Activated CD4-positive, alpha-beta T cell treated with anti-CD3 and anti-CD28 coated beads, Interleukin-2, amount 50 U/mL, for 4 hours (primary cell): ENCODE measurements at places on chromosomes 13 and 19.

- DNase-seq = peak; percentile 68
These were observed 65.4 kb downstream of the RUBCNL start for GRCh38 chr13:46321494-46322225.

DNA sequence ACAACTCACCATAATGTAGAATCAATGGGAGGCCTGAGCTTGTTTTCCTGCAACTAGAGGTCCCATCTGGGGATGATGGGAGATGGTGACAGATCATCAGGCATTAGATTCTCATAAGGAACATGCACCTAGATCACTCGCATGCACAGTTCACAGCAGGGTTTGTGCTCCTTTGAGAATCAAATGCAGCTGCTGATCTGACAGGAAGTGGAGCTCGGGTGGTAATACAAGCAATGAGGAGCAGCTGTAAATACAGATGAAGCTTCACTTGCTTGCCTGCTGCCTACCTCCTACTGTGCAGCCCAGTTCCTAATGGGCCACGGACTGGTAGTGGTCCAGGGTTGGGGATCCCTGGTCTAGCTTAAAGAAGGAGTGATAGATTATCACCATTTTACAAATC, 33.0 kb downstream of the KPNA3 start:
- no peak for DNase-seq

GRCh38 chr13:46668302-46668720, 115.3 kb downstream of the LRCH1 start:
- DNase-seq = no peak

DNA sequence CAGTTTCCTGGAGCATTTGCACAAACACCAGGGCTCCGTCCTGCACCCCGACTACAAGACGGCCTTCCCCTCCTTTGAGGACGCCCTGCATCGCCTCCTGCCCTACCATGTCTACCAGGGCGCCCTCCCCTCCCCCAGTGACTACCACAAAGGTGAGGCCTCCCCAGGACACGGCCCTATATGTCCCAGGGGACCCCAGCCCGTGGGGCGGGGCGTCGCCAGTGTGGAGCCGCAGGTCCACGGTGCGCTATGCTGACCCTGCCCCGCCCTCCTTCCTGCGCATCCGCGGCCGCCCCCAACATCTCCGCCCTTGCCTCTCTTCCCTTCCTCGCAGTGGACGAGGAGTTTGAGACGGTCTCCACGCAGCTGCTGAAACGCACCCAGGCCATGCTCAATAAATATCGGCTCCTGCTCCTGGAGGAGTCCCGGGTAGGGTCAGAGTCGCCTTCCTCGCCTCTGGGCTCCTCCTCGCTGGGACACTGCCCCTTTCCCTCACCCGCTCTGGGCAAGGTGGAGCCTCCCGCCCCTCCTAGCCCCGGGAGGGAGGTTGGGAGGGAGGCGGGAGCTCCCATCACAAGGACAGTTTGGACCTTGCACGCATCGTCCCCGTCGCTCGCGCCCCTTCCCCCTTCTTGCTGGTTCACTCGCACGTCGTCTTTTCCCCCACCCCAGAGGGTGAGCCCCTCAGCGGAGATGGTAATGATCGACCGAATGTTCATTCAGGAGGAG, 14.4 kb upstream of the EHD2 start:
- no peak for DNase-seq

GRCh38 chr19:8331263-8331845, 10.1 kb downstream of the RPS28 start:
- no peak for DNase-seq

GRCh38 chr13:111396457-111396856, 76.0 kb downstream of the TEX29 start:
- DNase-seq = no peak

DNA sequence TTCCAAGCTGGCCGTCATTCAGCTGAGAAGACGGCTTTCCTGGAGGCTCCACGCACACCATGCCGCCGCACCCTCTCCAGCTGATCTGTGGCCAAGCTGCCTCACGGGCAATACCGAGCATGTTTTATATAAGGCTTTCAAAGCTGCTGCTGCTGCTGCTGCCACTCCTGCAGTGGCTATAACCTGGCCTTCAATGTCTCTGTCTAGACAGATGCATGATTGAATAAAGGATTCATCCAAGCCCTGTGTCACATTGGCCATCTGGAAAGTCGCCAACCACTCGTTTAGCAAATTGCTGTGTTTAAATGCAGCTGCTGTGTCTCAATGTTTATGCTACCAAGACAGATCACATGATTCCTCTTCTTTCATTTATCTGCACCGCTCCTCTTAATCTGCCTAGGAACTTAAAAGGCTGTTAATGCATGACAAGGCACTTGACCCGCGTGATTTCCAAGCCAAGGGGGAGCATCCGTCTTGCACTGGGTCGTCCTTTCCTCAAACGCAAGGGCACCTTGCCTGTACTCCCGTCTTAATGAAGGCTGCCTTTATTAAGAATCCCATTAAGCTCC, 114.3 kb downstream of the TEX26 start:
- DNase-seq = no peak

GRCh38 chr19:16518483-16519229, 22.5 kb downstream of the C19orf44 start:
- no peak for DNase-seq

- DNase-seq = no peak
These were observed 45.8 kb downstream of the TNFSF13B start for GRCh38 chr13:108315273-108315672.

GRCh38 chr19:2266183-2266993, 10.2 kb upstream of the JSRP1 start:
- no peak for DNase-seq

- DNase-seq = no peak
These were observed 12.2 kb upstream of the KCTD15 start for GRCh38 chr19:33784432-33784831.

DNA sequence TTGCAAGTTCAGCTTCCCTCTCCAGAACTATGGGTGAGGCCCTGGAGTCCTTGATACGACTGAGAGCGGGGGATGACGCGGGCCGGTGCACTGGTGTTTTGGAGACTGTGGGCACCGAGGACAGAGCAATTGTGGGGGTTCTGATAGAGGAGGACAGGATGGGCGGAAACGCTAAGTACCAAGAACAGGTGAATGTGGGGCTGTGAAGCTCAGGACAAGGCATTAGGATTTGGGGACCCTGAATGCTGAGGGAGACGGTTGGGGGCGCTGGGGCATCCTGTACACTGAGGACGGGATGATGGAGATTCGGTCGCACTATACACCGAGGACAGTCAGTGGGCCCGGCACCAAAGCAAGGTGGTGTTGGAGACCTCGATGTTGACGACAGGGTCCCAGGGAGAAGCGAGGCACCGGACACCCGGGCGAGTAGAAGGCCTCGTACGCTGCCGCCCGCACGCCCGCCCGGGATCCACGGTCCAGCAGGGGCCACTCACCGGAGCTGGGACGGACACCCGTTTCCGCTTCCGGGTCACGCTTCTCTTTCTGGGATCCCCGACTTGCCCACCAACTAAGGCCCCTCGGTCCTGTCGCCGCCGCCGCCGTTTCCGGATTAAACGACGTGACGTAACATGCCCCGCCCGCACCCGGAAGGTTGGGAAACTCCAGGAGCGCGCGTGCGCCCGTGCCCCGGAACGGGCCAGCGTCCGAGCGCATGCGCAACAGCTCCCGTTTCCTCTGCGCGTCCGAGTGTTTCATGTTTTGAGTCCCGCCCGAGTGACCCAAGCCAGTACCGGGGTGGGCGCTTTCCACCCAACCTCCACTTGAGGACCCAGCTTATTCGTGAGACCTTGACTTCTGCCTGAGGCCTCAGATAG, at the start of gene CHMP2A:
Gene CHMP2A, minus strand, starts transcription at position 612 of the 875 bp plus-strand sequence. CDS start 893 bp downstream, outside the sequence.
- DNase-seq = peak; percentile 96

DNA sequence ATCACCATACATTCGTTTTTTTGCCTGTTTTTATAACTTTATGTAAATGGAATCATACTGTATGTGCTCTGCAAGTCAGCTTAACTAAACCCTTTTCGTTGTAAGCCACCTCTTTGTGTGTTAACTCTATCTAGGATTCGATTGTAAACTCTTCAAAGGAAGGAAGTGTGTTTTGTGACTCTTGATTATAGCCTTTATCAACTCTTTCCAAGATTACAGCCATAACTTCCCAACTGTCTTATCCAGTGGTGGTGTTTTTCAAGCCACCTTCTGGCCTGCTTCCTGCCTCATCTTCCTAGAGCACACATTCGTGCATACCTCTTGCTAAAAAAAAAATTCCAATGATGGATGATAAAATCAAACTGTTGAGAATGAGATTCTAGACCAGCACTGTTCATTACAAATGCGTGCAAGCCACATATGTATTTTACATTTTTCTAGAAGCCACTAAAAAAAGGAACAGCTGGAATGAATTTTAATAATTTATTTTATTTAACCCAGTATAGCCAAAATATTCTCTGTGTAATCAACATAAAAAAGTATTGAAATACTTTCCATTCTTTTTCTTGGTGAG, 12.0 kb upstream of the FBXL3 start:
- DNase-seq = no peak

- no peak for DNase-seq
These were observed 8.7 kb upstream of the KANK2 start for GRCh38 chr19:11205939-11206570.

DNA sequence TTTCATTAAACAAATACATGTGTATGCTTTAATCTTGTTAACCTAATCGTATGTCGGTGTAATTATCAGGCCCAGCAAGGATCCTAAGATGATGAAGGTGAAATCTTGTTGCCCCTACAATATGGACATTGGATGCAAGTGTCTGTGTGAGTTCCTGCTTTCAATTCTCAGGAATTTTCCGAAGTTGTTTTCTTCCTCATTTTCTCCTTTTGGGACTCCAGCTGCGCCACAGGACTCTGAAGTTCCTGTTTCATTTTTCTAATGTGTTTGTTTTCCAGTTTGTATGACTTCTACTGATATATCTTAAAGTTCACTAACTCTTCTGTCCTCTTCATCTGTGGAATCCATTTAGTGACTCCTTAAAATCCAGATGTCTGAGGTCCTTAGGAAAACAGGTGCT, 11.9 kb upstream of the OR7D2 start:
- DNase-seq = no peak

DNA sequence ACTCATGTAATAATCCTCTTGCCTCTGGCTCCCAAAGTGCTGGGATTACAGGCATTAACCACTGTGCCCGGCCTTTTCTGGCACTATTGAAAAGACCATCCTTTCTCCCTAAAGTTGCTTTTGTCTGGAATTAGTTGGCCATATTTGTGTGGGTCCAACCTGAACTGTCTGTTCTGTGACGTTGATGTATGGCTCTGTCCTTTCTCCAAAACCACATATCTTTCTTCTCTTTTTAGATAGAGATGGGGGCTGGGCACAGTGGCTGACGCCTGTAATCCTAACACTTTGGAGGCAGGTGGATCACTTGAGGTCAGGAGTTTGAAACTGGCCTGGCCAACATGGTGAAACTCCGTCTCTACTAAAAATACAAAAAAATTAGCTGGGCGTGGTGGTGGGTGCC, 17.9 kb downstream of the DNM2 start:
- no peak for DNase-seq

GRCh38 chr19:38657633-38658222, 10.3 kb downstream of the ACTN4 start:
- no peak for DNase-seq

DNA sequence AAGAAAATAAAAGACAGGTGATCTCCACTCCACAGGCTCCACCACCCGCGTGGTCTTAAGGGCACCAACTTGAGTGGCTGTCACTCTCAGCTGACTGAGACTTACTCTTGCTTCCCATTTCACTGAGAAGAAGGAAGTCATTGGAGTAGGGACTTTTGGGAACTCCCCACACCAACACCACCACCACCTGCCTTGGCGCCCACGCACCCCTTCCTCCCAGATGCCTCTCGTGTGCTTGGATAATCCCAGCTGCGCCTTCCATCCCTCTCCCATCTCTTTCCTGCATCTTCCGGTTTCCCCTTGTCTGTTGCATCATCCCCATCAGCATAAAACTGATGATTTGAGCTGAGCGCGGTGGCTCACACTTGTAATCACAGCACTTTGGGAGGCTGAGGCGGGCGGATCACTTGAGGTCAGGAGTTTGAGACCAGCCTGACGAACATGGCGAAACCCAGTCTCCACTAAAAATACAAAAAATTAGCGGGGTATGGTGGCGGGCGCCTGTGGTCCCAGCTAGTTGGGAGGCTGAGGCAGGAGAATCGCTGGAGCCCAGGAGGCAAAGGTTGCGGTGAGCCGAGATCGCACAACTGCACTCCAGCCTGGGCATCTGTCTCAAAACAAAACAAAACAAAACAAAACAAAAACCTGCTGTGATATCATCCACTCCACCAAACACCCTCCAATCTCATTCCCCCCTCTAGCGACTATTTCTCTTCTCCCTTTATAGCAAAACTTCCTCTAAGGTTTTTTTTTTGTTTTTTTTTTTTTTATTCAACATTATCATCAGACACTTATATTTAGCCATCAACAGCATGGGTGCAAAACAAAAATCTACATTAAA, 25.5 kb downstream of the AP2S1 start:
- no peak for DNase-seq

DNA sequence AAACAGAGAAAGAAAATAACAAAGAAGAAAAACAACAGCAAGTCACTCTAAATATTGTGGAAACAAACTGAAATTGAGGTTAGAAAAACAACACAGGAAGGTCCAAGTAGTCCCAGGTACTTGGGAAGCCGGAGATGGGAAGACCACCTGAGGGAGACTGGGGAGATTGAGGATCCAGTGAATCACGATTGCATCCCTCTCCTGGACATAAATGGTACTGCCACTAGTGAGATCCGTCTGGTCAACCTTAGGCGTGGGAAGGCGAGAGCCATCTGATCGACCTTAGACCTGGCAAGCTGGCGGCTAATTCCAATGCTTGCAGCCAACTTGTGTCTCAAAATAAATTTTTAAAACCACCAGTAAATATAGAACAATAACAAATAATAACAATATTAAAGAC, 81.9 kb downstream of the ZNF726 start:
- DNase-seq = no peak

DNA sequence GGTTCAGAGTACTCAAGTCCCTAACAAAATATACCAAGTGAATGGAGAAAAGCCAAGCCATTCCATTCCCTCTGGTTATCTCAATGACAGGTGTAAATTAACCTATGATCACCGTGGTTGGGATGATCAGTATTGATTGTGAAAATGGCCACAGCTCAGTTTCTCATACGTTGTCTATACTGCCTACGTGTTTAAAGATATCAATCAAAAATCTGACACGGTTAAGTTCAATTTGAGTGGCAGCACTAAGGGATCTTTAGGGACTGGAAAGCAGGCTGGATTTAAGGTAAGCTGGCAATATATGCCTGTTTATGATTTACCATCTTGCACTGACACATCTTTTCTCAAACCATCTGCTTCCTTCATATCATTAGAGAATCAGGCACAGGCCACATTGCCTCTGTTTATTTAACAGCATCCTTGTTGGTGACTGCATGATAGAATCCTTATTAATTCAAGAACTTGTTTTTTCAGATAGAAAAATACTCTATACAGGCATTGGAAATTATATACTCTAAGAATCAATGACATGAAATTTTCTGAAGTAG, 907.9 kb downstream of the PCDH9 start:
- DNase-seq = no peak

- DNase-seq = no peak
These were observed 20.4 kb downstream of the PROZ start for GRCh38 chr13:113178896-113179167.

- peak; percentile 91 for DNase-seq
These were observed 109.5 kb upstream of the DOCK9 start for GRCh38 chr13:99087098-99087953.

- DNase-seq = peak; percentile 33
These were observed 130.1 kb downstream of the RGCC start for GRCh38 chr13:41587490-41587889.
